ENCODE measurements at places on chromosomes 1 and 21. TPM values are rescaled to one million over a fixed set of nuclear protein-coding genes. Genes with fewer than 3 reads are reported as not detected.

DNA sequence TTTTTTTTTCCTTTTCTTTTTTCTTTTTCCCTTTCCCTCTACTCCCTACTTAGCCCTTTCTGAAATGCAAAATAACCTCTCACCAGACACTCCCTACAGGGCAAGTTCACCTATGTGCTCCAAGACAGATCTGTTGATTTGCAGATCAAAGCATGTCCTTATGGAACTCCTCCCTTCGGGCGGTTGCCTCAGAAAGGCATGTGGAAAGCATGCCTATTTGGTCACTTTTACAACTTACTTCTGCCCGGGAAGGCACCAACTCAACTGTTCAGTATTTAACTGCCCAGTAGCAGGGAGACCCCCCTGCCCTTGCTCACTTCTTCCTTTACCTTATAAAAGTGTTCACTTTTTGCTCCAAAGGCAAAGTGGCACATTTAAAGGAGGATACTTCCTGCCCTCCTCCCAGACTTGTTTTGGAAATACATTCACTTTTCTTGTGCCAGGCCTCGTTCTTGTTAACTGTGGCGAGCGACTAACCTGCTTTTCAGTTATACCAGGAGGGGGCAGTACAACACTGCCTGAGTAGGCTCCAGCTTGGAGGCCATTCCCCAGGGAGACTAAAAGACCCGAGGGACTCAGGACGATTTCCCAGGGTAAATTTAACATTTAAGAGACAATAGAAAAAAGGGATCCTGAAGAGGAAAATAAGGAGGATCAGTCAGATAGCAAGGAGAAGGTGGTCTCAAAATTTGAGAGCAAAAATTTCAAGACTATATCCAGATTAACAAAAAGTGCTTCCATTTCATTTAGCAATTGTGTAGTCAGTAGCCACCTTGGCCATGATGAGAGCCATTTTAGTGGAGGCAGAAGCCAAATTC, 12.3 kb upstream of the SLAMF7 start:
- no peaks in the 10 kb centered on the region for H3K27me3 ChIP-seq
- peak; percentile 94 for DNase-seq
- H3K4me3 ChIP-seq = no peak overlapping the region
- peaks cover 24% of the 10 kb centered on the region for H3K4me1 ChIP-seq
- no peaks in the 10 kb centered on the region for H3K36me3 ChIP-seq

Gene ZNF684
- total RNA-seq = 11.5 TPM

Gene LCE1F
- total RNA-seq = not detected

- no peak overlapping the region for H3K27ac ChIP-seq
- H3K4me3 ChIP-seq = no peak overlapping the region
- H3K36me3 ChIP-seq = no peaks in the 10 kb centered on the region
- no peaks in the 10 kb centered on the region for H3K4me1 ChIP-seq
- H3K27me3 ChIP-seq = no peaks in the 10 kb centered on the region
These were observed 32.6 kb upstream of the RD3 start for GRCh38 chr1:211524521-211524920.

- H3K27ac ChIP-seq = no peak overlapping the region
- H3K36me3 ChIP-seq = no peaks in the 10 kb centered on the region
- no peak overlapping the region for H3K4me3 ChIP-seq
- no peaks in the 10 kb centered on the region for H3K27me3 ChIP-seq
- DNase-seq = peak; percentile 26
These were observed 85.1 kb downstream of the LBR start for GRCh38 chr1:225342695-225343094.

DNA sequence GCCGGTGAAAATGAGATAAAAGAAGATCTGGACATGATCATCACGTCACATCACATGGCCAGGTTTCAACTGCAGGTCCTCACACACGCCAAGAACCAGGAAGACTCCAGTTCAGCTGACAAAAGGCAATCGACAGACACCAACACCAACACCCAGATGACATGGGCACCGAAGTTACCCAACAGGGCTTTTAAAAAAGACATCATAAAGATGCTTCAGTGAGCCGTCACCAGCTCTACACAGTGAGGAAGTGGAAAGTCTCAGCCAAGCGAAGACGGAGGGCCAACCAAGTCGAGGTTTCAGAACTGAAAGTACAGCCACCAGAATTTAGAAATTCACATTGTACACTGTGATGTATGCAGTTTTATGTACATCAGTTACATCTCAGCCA, 154.3 kb upstream of the COL6A1 start:
- H3K4me1 ChIP-seq = no peaks in the 10 kb centered on the region
- no peak overlapping the region for H3K4me3 ChIP-seq
- H3K36me3 ChIP-seq = no peaks in the 10 kb centered on the region
- no peaks in the 10 kb centered on the region for H3K27me3 ChIP-seq
- H3K27ac ChIP-seq = no peak overlapping the region

- DNase-seq = no peak
- H3K27me3 ChIP-seq = no peaks in the 10 kb centered on the region
- no peak overlapping the region for H3K4me3 ChIP-seq
- H3K36me3 ChIP-seq = peaks cover 18% of the 10 kb centered on the region
- H3K27ac ChIP-seq = peak overlapping the region; percentile 47
These were observed 75.9 kb downstream of the KIF1B start for GRCh38 chr1:10286244-10286643.

- H3K36me3 ChIP-seq = no peaks in the 10 kb centered on the region
- H3K27me3 ChIP-seq = no peaks in the 10 kb centered on the region
- no peak overlapping the region for H3K4me3 ChIP-seq
- DNase-seq = no peak
- no peak overlapping the region for H3K27ac ChIP-seq
- no peaks in the 10 kb centered on the region for H3K4me1 ChIP-seq
These were observed 47.8 kb downstream of the VCAM1 start for GRCh38 chr1:100767176-100767890.

DNA sequence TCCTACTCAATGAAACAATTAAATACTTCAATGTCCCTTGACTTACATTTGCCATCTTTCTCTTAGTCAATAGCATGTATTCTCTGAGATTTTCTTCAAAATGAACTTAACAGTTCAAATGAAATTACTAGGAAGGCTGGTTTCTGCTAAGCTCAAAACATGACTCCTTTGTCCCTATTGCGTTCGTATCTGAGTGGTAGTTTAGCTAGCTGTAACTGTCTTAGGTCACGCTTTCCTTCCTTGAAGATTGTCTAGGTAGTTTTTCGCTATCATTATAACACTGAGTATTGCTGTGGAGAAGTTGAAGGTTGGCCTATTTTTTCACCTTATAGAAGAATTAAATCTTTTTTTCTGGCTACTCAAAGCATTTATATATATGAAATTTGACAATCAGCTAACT, 1535.2 kb downstream of the PLA2G4A start:
- H3K27me3 ChIP-seq = no peaks in the 10 kb centered on the region
- peaks cover 30% of the 10 kb centered on the region for H3K4me1 ChIP-seq
- H3K27ac ChIP-seq = no peak overlapping the region
- H3K36me3 ChIP-seq = no peaks in the 10 kb centered on the region
- DNase-seq = no peak

DNA sequence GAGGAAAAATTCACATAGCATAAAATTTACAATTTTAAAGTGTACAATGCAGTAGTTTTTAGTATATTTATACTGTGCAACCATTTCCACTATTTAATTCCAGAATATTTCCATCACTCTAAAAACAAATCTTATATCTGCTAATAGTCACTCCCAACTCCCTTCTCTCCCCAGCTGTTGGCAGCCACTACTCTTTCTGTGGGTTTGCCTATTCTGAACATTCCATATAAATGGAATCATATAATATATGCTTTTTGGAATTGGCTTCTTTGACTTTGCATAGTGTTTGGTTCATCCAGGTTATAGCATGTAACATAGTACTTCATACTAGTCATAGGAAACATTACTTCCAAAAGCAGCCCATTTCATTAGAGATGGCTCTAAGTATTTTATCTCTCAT, 25.0 kb upstream of the TMEM39B start:
- DNase-seq = no peak
- no peak overlapping the region for H3K4me3 ChIP-seq
- H3K36me3 ChIP-seq = peaks cover 75% of the 10 kb centered on the region

DNA sequence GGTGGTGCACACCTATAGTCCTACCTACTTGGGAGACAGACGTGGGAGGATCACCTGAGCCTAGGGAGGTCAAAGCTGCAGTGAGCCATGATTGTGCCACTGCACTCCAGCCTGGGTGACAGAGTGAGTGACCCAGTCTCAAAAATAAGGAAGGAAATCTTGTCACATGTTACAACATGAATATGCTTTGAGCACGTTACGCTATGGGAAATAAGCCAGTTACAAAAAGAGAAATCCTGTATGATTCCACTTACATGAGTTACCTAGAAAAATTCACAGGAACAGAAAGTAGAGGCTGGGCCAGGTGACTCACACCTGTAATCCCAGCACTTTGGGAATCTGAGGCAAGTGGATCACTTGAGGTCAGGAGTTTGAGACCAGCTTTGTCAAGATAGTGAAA, 6.7 kb upstream of the PADI6 start:
- H3K4me1 ChIP-seq = no peaks in the 10 kb centered on the region
- no peaks in the 10 kb centered on the region for H3K27me3 ChIP-seq
- no peaks in the 10 kb centered on the region for H3K36me3 ChIP-seq
- no peak overlapping the region for H3K4me3 ChIP-seq
- DNase-seq = no peak

DNA sequence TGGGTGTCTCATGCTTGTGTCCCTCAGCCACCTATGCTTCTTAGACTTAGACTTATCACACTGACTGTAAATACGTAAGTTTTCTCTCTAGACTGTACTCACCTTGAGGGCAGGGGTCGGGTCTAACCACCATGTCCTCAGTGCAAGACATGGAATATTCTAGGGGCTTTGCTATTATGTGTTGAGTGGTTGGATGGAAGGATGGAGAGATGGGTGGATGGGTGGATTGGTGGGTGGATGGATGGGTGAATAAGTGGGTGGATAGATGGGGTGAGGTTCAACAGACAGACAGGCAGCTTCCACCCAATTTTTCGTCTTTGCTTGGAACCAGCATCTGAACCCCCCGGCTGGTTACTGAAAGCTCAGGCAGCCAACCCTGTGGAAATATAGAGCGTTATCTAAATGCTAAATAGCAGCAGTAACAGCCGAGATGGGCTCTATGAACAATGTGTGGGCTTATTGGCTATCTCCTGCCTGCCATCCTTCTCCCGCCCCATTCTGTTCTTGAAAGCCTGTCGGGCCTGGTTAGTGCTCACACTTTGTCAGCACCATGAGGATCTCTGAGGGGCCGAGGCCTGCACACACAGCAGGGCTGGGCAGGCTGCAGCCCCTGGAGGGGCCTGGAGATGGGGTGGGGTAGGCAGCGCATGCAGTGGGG, 130.7 kb downstream of the ACTL8 start:
- H3K4me3 ChIP-seq = no peak overlapping the region
- H3K36me3 ChIP-seq = no peaks in the 10 kb centered on the region
- H3K27me3 ChIP-seq = no peaks in the 10 kb centered on the region
- no peak overlapping the region for H3K27ac ChIP-seq
- no peak for DNase-seq
- H3K4me1 ChIP-seq = no peaks in the 10 kb centered on the region

GRCh38 chr1:175129997-175130648, 62.5 kb downstream of the KIAA0040 start:
- H3K27ac ChIP-seq = peak overlapping the region; percentile 96
- H3K4me3 ChIP-seq = no peak overlapping the region
- H3K27me3 ChIP-seq = no peaks in the 10 kb centered on the region
- DNase-seq = peak; percentile 81

DNA sequence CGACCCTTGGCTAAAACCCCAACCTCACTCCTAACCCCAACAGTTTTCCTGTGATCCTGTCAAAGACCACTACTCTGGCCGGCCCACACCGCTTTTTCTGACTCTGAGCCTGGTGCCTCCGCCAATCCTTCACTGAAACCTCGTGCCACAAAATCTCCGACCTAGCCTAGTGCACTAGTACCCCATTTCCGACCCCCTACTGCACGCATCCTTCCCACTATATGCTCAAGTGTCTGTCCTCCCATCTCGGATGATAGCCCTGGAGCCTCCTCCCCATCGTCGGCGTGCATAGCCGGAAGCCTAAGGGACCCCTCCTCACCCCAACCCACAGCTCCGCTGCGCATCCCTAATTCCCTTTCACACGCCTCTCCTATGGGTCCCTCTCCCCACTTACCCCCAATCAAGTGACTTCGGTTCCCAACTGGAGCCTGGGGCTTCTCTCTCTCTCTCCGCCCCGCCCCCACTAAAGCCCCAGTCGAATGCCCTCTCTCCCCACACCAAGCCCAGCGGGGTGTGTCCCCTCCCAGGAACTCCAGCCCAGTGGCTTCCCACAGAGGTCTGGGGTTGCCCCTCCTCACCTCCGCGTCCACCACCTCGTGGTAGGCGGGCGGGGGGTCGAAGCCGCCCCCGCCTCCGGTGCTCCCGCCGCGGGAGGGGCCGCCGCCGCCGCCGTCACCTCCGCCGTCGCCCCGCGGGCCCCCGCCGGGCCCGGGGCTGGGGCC, 791 bp downstream of the USP24 start:
- H3K27ac ChIP-seq = peak overlapping the region; percentile 43
- H3K4me3 ChIP-seq = peak overlapping the region; percentile 76
- peaks cover 13% of the 10 kb centered on the region for H3K27me3 ChIP-seq
- H3K36me3 ChIP-seq = no peaks in the 10 kb centered on the region

DNA sequence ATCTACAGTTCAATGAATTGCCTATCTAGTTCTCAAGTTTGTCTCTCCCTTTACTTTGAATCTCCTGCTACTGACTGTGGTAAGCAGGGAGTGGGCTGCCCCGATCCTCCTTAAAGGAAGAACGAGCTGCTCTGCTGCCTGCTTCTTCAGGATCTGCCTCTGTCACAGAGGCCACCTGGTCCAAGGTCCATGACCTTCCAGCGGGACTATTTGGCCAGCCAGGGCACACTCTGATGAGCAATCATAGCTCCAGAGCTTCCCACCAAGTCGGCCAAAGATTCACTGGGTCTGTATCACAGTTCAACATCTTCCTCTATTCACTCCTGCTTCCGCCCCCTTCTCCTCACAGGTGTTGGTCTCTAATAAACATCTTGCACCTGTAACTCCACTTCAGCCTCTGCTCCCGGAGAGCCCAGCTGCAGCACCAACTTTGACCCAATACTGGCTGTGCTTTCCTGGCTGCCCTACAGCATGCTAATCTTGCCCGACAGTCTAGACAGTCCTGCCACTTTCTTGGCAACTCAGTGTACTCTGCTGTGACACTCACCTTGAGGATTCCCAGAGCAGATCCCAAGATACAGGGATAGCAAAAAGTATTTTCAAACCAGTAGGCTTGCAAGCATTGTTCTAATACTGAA, 16.9 kb upstream of the MAP10 start:
- H3K27me3 ChIP-seq = no peaks in the 10 kb centered on the region
- no peaks in the 10 kb centered on the region for H3K36me3 ChIP-seq
- no peak overlapping the region for H3K4me3 ChIP-seq

- no peak for DNase-seq
- no peak overlapping the region for H3K27ac ChIP-seq
- H3K4me1 ChIP-seq = no peaks in the 10 kb centered on the region
- no peaks in the 10 kb centered on the region for H3K27me3 ChIP-seq
- no peak overlapping the region for H3K4me3 ChIP-seq
These were observed 33.5 kb upstream of the ACTRT2 start for GRCh38 chr1:2987773-2988172.

Gene IFI44
- not detected for total RNA-seq

DNA sequence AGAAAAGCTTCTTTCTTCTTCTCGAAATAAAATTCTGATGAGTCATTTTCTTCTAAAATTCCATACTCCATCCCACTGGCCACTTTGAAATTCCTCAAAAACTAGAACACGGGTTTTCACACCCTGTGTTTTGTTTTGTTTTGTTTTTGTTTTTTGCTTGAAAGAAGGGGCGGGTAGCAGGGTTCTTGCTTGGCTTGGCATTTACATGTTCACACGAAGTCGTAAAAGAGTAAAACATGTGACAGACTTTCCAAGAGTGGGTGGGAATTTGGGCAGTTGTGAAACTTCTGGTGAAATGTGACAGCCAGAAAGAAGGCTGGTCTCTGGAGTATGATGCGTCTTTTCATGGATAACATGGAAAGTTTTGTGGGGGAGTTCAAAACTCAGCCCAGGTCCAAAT, 47.1 kb upstream of the FMN2 start:
- no peaks in the 10 kb centered on the region for H3K36me3 ChIP-seq
- H3K4me3 ChIP-seq = no peak overlapping the region
- no peaks in the 10 kb centered on the region for H3K27me3 ChIP-seq
- no peak for DNase-seq
- no peaks in the 10 kb centered on the region for H3K4me1 ChIP-seq
- no peak overlapping the region for H3K27ac ChIP-seq

Measured in GM23338 (cell line).